Thyroid gland (tissue), 4 donors: ENCODE measurements at places on chromosomes 3 and 15. TPM values are rescaled to one million over a fixed set of nuclear protein-coding genes. Genes with fewer than 3 reads are reported as not detected.

Gene SNX22
- 132 TPM for total RNA-seq

Gene AMIGO3
- 0.40 TPM for total RNA-seq

Gene POLQ
- total RNA-seq: 0.17 TPM

Gene ESYT3
- 82.8 TPM for total RNA-seq

Gene ABHD14A
- 20.0 TPM for total RNA-seq

Gene CD80
- 2.3 TPM for total RNA-seq

Gene TMIE
- total RNA-seq: 0.83 TPM

Gene C3orf70
- total RNA-seq: 1.6 TPM

Gene GOLGA8Q
- total RNA-seq: 21.1 TPM

Gene NPAP1
- total RNA-seq: 1.5 TPM

Gene SPSB4
- not detected for total RNA-seq

Gene C3orf22
- total RNA-seq: not detected

Gene HCLS1
- total RNA-seq: 14.6 TPM

Gene PIK3CA
- total RNA-seq: 24.7 TPM

Gene PDIA3
- 387 TPM for total RNA-seq

Gene NEDD4
- total RNA-seq: 20.2 TPM

Gene SLC9A9
- 19.6 TPM for total RNA-seq

Gene ISLR2
- total RNA-seq: not detected

Gene ADAMTSL3
- 5.5 TPM for total RNA-seq

Gene GOLGA8R
- total RNA-seq: 22.2 TPM

Gene TGM5
- not detected for total RNA-seq

Gene C3orf33
- total RNA-seq: 16.3 TPM

Gene RAB6B
- 5.4 TPM for total RNA-seq

Gene CPEB1
- total RNA-seq: 6.4 TPM

Gene ITGA11
- 3.0 TPM for total RNA-seq

Gene ZNF80
- total RNA-seq: not detected

Gene RBM5
- 230 TPM for total RNA-seq

Gene OR5K2
- not detected for total RNA-seq

Gene SLC12A1
- total RNA-seq: not detected

Gene OSTN
- not detected for total RNA-seq

Gene SLC49A4
- total RNA-seq: 22.6 TPM

Gene KBTBD8
- 1.1 TPM for total RNA-seq

Gene CNTN3
- 5.0 TPM for total RNA-seq

Gene STARD9
- total RNA-seq: 23.4 TPM

Gene LEKR1
- total RNA-seq: 6.6 TPM

Gene GALNT15
- total RNA-seq: 226 TPM

Gene SAMMSON
- total RNA-seq: 0.75 TPM

Gene ARHGEF26
- 17.6 TPM for total RNA-seq

Gene HOMER2
- 92.5 TPM for total RNA-seq

Gene SLC4A7
- total RNA-seq: 24.5 TPM

Gene TRIM71
- under 0.01 TPM for total RNA-seq

Gene CGNL1
- 56.8 TPM for total RNA-seq

Gene WDR49
- 1.7 TPM for total RNA-seq

Gene MUC20
- 14.9 TPM for total RNA-seq

Gene TNFSF10
- 26.3 TPM for total RNA-seq

Gene HRG
- not detected for total RNA-seq

Gene MCTP2
- 35.2 TPM for total RNA-seq

Gene GP5
- total RNA-seq: 0.81 TPM

Gene FAM107A
- total RNA-seq: 137 TPM
